ENCODE measurements at places on chromosomes 2 and 18.

DNA sequence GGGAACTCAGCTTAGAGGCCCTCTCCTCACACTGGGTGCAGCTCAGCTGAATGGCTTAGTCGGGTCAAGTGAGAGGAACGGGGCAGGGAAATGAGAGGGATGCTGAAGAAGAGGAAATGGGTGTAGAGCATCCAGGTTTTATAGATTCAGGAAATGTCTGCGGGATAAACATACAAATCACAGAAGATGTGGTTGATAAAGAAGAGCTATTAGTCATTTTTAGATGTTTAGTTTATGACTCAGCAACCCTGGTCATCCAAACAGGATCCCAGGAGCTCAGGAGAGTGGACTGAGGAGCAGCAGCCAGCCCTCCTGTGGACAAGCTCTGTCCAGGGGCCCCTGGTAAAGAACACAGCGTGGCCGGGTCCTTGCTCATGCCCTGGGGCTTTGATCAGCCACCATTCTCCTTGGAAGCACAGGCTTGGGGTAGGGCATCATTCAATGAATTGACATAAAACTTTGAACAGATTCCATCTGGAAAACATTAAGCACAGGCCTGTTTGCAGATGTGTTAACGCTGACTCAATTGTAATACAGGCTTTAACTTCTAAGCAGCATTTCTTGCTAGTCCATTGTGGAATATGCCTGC, 83.0 kb downstream of the NPAS2 start:
- peak; percentile 93 for DNase-seq

DNA sequence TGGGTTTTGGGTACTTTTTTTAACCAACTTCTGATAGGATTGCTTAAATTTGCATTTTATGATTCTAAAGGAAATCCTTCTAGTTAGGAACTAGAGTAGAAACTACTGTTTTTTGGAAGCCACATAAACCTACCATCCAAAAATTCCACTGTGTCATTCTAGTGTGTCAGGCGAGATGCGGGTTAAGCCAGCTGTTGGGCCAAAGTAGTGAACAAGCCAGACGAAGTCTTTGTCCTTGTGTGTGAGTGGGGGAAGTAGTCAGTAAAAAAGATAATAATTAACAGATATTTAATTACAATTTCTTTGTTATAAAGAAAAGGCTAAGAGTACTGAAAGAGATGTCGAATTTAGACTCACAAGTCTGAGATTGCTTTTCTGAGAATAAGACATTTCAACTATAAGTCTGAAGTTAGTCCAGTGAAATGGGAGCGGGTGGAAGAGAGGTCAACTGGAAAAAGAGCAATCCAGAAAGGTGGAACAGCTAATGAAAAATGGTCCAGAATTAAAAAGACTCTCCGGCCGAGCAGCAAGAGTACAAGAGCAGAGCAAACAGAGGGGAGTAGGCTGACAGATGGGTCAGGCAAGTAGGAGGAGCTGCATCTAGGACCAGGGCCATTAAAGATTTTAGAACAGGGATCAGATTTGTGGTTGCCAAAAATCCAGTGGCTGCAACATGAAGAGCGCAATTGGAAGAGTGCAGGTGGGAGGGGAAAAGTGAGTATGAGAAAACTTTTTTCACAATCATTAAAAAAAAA, 1.5 kb downstream of the EPB41L5 start:
- peak; percentile 7 for DNase-seq

DNA sequence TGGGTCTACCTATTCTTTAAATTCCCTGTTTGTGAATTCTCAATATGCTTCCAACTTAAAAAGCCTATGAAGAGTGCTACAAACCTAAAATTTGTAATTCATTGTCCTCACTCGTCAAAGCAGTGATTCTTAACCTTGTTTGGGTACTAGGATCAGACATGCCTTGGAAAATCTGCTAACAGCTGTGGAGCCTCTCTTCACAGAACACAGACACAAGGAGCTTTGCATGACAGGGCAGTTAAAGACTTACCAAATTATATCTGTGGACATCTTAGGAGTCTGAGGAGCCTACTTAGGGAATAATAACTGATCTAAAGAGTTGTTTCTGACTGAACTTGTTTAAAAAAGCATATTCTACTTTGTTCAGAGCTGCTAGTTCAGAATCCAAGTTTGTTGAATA, 38.1 kb downstream of the TMEM87B start:
- DNase-seq, result peak; percentile 43

DNA sequence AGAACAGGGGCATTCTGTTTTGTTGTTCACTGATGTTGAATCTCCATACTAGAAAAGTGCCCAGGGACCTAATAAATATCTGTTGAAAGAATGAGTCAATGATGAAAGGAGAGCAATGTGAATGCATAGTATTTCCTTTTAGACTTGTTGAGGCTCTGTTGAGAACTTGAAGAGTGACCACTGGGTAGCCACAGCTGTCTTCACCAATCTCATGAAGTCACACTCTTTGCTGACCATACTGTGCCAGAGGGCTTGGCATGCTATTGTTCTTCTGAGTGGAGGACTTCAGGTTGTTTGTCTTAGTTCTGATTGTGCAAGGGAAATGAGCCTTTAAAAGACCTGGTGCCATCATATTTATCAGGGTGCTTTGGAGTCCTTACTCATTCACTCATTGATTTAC, 41.6 kb upstream of the NT5C1B start:
- DNase-seq, result no peak

DNA sequence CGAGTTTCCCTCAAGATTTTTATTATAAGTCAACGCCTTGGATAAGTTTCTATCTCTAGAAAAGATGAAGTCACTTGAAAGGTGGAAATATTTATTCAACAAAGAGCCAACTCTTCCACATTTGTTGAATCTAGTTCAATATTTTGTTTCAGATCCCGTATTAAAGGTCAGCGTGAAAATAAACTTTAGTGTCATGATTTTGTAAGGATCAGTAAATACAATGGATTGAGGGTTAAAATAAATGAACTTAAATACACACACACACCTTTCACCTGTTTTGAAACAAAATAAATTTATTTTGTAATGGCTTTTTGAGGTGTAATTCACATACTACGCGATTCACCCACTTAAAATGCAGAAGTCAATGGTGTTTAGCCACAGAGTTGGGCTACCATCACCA, 16.0 kb upstream of the NPPC start:
- no peak for DNase-seq

- DNase-seq, result no peak
These were observed 95.5 kb upstream of the LRATD1 start for GRCh38 chr2:14536976-14537375.

DNA sequence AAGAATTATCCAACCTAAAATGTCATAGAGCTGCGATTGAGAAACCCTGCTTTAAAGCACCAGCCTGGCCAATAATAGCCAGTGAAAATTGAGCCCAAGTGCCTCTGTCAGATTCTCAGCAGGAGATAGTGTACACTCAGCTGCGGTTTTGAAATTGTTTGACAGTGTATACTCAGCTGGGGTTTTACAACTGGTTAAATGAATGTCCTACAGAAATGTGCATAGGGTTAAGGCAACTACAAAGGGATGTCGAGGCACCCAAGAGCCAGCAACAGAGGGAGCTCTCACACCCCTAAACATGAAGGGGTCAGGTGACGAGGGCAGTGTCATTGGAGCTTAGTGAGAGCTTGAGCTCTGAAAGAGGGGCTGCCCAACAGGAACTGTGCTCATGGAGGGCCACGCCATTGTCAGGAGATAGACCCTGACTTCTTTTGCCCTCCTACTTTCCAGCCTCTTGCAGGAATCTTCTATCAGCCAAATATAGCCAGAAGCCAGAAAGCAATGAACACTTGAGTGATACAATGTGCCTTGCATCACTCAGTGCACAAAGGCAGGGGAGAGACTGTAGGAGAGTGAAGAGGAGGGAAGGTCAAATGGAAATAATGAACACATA, 15.1 kb downstream of the ACTG2 start:
- DNase-seq, result peak; percentile 37

DNA sequence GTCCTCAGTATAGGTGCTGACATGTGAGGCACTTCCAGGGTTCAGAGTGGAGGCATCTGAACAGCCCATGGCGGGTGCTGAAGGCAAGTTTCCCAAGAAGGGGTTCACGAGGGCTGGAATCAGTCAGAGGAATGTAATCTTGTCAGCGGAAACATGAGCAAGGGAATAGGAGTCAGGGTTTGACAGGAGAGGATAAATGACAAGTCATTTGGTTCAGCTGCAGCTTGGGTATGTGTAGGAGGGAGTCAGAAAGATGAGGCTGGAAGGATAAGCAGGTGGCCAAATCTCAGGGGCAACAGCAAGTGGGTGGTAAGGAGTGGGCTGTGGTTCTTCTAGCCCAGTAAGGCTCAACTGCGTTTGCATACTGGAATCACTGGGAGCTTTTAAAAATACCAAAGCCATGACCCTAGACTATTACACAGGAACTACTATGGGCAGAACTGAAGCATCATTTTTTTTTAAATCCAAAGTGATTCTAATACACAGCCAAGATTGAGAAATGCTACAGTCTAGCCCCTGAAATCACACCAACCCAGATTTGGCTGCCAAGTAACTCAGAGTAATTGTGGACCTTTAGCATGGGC, 41.8 kb upstream of the NAB1 start:
- DNase-seq, result no peak

DNA sequence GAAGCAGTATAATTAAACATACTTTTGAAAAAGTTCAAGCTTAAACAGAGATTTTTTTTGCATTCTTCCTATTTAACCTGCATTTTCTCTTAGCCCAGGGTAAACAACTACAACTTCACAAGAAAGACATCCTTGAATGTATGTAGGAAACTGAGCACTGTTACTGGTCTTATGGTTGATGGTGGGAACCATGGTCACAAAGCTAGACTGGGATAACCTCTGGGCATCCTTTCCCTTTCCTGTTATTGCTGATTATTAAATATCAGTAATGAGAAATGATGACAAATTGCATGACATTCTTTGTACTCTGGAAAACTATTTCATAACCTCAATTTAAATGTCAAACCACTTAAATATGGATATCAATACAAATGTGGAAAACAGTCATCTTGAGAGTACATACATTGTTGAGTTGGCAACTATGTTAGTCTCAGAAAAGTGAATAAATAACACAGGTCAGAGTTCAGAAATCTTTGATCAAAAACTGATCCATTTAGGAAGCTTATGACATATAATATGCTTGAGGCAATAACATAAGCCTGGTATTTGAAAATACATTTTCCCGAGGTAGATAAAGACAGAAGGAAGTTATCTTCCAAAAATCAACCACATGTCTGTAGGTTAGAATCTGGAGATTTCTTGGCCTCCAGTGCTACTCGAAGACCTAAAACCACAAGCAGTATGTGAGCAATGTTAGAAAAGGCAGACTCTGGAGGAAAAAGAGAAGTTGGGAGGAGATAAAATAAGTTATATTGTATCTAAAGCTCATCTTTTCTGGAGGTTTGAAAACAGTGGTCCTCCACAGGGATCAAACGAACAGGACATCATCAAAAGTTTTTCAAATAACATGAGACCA, 65.2 kb upstream of the ST8SIA5 start:
- DNase-seq, result no peak

GRCh38 chr2:19673213-19673791, 228.5 kb downstream of the TTC32 start:
- peak; percentile 24 for DNase-seq

DNA sequence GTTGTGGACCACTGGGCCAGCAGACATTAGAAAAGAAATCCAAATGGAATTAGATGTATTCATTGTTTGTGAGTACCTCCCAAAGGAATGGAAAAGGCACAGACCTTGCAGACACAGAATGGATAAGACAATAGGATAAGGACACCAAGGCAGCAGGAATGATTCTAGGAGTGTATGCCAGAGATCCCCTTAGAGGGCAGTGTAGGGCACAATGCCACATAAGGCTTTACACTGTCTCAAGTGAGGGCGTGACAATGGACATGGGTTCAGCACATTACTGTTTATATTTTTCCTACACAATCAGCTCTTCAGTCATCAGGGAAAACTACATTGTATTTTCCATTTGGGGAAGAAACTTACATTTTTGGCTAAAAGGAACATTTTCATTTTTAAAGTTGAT, 250.9 kb downstream of the PTH2R start:
- DNase-seq, result no peak

DNA sequence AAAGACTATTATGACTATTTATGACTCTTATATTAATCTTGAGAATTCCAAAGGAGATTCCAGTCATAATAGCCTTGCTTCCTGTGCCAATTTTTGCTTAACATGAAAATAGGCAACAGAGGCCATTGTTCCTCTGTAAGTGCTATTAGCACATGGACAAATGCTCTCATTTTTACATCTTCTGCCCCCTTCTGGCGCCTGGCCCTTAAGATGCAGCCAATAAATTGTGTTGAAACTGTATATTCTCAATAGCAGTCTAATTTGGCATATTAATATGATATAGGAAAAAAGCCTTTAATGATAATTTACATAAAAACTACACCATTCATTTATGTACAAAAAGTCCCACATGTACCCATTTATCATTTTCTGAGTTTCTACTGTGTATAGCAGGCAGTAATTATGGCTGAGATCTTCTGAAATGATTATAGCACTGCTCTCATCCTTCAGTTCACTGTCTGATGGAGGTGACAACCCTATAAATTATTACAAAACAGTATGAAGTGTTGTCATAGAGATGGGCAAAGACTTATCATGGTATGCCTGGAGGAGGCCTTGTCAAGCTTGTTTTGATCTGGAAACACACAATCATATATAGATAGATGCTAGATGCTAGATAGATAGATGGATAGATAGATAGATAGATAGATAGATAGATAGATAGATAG, 613.3 kb downstream of the TSN start:
- DNase-seq, result no peak

- no peak for DNase-seq
These were observed 5.7 kb downstream of the ZFP36L2 start for GRCh38 chr2:43220760-43221123.

GRCh38 chr2:226828191-226828590, 7.7 kb upstream of the RHBDD1 start:
- peak; percentile 11 for DNase-seq

DNA sequence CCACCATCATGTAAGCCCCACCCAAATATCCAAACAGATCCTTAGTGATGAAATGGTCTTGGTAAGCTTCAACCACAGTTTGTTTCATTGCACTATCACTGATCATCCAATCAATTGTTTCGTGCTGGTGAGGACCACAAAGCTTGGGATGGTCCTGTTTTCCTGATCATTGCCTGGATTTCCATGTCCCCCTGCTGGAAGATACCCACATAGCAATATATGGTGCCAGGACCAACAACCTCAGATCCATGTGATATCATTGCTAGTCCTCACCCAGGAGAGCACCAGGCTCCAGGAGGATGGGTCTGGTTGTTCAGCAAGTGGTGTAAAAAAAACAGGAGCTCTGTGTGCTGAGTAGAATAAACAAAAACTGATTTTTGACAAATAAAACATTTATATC, 206.5 kb upstream of the SH3BP4 start:
- no peak for DNase-seq

GRCh38 chr2:206556357-206556949, 85.8 kb upstream of the FAM237A start:
- peak; percentile 48 for DNase-seq

GRCh38 chr2:147482916-147483669, 361.7 kb upstream of the ACVR2A start:
- DNase-seq, result no peak

DNA sequence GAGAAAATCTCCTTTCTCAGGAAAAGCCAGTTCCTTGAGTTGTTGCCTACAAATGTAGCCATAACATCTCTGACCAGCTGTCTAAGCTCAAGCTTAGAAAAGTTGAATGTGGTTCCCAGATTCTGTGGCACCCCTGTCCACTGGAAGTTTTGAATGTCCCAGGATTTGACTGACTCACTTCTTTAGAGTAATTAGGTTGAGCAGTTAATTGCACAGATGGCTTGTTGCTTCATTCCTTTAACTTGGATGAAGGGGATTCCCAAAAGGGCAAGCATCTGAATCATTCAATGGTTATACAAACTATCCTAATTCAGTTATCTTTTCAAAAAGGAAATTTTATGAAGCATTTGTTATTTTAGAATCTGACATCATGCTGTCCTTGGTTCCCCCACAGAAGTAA, 374.7 kb downstream of the LNPK start:
- peak; percentile 80 for DNase-seq

GRCh38 chr2:238722883-238723282, 125.0 kb upstream of the TWIST2 start:
- no peak for DNase-seq

Data from adipocyte (in vitro differentiated cells).